ENCODE measurements at places on chromosomes 4 and X.

DNA sequence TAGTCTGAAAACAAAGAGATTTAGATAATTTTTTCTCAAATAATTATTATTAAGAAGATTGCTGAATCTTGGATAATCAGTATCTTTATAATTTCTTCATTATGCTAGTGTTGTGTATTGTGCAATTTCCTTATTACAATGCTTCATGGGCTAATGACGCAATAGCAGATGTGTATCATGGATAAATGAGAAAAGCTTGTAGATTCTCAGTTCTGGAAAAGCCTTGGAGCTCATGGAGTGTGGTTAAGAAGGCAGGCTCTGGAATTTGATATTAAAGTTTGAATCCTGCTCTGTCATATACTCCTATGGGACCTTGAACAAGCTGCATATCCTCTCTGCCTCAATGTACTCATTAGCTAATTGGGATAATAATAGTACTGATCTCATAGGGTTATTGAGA lies 18.9 kb upstream of the CXCL8 start:
- DNase-seq, result no peak

GRCh38 chr4:75769036-75769435 lies 44.7 kb downstream of the USO1 start:
- no peak for DNase-seq

DNA sequence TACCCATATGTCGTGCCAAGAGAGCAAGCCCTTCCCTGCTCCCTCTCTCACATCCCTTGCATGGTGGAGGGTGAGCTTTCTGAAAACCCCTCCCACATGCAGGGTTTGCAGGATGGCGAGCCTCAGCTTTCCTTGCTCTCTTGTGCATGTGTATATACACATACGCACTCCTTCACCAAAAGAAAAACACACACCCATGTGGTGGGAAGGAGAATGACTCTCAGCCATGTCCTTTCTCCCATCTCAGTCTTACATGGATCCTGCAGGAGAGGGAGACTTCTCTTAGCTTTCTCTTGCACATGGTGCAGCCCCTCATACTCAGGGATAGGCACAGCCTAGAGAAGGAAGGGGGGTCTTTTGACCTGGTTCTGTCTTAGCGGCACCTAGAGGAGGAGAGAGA lies 81.1 kb downstream of the CLCN5 start:
- DNase-seq, result no peak

- no peak for DNase-seq
Measured at GRCh38 chr4:146486565-146486964, 35.2 kb downstream of the SLC10A7 start.
